GM06990 (cell line): ENCODE measurements at places on chromosomes 13 and 19.

DNA sequence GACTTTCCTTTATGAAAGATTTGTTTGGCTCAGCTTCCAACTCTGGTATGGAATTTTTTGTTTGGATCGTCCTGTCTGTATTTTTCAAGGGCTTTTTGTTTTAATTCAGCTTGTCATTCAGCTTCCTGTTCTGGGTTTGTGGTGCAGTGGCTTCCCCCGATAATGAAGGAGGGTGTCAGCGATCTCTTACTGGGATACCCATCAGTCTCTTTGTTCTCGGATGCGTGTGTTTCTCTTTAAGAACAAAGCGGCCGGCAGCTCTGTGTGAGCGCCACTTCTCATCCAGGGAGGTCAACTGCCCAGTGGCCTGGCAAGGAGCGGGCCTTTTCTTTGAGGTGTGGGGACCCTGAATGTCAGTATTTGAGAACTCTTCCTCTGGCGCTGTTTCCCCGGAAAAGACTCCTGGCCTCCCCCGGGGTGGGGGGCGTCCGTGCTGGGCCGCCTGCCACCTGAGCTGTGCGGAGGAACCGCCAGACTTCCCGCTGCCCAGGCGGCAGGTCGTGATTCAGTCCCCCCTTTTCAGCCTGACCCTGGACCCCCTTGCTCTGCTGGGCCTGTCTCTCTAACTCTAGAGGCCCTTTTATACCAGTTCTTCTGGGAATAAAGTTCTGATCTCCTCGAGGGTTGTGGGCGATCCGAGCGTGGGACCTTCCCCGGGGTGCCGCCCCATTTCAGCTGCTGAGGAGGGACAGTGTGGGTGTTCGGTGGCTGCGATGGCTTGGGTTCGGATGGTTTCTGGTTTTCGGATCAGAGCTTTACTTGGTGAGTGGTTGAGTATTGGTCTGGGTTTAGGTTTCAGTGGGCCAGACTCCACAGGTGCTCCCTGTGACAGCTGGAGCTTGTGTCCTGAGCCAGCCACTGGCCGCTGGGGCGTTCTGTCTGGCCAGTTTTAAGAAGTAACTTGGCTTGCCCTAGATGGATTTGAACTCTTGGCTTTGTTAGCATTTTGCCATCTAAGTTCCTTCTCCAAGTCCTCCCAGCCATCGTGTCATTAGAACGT, 3.4 kb downstream of the SF3A2 start:
- no peak for DNase-seq

DNA sequence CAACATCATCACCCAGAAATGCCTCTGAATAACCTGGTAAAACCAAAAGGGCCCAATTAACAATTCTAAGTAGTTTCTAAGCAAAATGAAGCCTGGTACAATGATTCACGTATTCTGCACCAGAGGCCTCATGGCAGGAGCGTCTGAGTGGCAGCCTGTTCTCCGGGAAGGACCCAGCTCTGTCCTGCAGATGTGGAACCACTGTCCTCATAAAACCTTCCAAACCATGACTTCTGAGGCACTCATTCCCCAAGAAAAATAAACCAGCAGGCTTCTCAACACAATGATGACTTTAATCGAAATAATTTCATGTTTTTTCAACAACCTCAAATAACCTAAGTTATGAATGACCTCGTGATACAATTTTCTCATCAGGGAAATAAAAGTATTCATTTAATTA, 89.9 kb downstream of the STK24 start:
- no peak for DNase-seq

GRCh38 chr13:87607266-87607665, 63.9 kb upstream of the SLITRK5 start:
- DNase-seq, result no peak

DNA sequence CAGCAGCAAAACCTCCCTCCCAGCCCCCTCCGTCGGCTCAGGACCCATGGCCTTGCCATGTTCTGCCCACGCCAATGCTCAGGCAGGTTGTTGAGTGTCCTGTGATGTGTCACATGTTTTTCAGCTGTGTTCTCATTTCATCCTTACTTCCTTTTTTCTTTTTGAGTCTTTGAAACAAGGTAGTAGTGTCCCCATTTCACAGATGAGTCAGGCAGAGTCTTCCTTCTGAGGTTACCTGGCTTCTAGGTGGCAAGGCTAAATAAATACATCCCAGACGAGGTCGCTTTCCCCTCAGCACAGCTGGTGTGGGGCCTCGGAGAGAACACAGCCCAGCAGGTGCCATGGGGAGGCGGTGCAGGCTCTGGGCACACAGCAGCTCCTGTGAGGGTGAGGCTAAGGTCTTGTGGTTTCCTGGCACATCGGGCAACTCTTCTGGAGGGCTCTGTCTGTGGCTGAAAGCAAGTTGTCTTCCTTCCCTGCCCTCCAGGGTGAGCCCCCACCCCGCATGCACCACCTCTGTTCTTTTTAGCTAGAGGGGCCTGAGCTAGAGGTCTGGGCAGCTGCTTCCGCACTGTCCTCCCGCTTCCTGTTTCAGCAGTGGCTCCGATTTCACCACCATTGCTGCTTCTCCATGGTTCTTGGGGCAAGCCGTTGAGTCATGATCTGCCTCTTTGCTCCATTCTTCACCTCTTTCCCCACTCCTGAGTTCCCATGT, 15.1 kb downstream of the PRAM1 start:
- no peak for DNase-seq

DNA sequence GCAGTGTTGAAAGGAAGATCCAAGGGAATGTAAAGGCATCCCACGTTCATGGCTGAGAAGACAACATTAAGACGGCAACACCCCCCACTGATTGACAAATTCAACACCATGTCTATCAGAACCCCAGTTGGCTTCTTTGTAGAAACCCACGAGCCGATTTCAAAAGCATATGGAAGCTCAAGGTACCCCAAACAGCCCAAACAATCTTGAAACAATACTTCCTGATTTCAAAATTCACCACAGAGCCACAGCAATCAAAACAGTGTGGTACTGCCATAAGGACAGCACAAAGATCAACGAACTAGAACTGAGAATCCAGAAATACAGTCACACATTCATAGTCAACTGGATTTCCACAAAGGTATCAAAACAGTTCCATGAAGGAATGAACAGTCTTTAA, 6.2 kb downstream of the MIER2 start:
- no peak for DNase-seq
